NCI-H2107 (cell line): ENCODE measurements at places on chromosomes 11 and 22.

GRCh38 chr22:30697975-30698374 lies 3.3 kb downstream of the OSBP2 start:
- no peak for DNase-seq

GRCh38 chr11:33540427-33540826 lies 160.2 kb downstream of the C11orf91 start:
- no peak for DNase-seq

DNA sequence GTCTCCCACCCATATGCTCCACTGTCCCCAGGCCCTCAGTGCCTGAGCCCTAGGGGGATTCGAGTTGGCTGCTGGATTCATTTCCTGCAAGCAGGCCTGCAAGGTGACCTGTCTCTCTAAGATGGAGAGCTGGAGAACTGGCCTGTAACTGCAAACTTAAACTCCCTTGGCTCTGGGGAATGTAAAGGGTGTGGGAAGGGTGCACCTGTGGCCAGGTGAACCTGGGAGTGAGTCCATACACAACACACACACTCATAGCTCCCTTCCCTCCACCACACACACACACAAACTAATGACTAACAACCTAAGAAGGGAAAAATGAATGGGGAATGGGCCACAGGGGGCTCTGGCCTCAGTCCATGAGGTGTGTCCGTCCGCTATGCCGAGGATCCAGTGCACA lies 14.5 kb downstream of the SMTNL1 start:
- no peak for DNase-seq

DNA sequence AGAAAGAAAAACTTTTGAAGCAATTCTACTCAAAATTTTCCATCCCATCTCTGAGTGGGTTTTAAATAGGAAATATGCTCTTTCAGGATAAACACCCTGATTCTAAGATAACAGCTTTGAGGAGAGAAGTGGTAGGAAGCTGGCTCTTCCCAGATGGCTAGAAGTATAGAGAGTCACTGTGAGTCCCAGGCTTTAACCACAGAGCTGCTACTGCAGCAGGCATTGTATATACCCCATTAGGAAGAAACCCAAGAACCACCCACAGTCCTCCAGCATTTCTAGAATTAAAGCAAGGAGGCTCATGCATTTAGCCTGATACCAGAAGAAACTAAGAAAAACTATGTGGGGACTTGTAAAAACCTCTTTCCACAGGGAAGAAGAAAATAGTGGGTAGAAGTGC lies 1405.6 kb upstream of the TENM4 start:
- DNase-seq: no peak

DNA sequence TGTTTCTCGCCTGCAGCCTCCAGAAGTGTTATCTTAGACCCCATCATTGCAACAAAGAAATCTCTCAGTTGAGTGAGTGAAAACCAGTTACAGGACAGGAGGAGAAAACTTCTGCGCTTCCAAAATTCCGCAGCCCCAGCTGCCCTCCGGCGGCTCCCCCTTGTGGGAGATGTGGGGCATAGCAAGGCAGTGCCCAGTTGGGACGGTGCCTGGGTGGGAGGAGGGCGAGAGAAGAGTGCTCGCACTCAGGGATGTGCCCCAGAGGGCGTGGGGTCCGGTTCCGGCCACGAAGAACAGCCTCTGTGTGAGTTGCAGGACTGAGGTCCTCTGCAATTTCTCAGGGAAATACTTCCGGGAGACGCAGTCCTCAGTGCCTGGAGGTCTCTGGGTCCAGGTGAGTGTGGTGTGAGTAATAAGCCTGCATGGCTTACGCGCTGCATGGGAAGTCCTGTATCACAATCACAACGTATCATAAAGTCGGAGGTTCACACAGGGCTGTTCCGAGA lies 87.0 kb upstream of the BLID start:
- DNase-seq: no peak

DNA sequence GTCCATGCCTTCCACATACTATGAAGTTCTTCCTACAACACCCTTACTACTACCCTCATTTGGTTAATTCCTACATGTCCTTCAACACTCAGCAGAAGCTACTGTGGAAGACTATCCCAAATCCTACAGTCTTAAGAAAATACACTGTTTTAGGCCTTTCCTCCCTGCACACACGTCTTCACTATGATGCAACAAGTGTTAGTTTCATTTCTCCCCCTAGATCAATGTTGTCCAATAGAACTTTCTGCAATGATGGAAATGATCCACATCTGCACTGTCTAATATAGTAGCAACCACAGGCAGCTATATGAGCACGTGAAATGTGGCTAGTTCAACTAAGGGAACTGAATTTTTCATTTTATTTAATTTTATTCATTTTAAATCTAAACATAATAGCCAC lies 46.7 kb upstream of the CCDC34 start:
- no peak for DNase-seq

DNA sequence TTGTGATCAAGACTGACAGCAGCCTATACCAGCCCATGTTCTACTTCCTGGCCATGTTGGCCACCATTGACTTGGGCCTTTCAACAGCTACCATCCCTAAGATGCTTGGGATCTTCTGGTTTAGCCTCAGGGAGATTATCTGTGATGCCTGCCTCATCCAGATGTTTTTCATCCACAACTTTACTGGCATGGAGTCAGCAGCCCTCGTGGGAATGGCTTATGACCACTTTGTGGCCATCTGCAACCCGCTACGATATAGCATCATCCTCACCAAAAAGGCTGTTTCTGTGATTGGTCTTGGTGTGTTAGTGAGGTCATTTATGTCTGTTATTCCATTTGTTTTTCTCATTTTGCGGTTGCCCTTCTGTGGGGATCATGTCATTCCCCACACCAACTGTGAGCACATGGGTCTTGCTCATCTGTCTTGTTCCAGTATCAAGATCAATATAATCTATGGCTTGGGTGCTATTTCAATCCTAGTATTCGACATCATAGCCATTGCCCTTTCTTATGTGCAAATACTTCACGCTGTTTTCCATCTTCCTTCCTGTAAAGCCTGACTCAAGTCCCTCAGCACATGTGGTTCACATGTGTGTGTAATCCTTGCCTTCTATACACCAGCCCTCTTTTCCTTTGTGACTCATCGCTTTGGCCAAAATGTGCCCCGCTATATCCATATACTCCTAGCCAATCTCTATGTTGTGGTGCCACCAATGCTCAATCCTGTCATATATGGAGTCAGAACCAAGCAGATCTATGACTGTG lies 23.6 kb downstream of the OR52E1 start:
- no peak for DNase-seq

- DNase-seq: no peak
Observed at GRCh38 chr22:28769394-28770085, 3.0 kb upstream of the CCDC117 start.

DNA sequence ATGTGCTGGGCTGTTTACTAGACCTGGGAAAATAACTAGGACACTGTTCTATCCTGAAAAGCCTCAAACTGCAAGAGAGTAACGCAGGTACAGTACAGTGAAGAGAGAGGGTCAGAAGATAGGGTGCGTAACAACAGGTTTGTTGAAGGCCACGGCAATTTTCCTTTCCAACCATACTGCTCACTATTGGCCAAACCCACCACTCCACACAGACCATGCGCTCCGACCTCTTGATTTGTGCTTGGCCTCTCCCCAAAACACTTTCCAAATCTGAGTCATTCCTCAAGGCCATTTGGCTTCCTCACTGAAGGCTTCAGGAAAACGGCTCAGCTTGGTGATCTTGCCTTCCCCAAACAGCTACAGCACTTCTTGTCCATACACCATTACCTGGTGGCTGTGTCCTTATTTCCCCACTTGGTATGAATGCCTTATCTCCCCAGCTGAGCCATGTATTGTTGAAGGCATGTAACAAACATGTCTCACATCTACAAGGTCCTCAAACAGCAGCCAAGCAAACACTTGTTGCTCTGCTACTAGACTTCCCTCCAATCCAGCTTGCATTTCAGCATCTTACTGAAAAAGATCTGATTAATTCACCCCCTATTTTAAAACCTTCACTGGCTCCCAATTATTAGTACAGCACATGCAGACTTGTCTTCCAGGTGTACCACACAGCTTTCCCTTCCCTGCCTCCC lies 40.9 kb downstream of the TCF20 start:
- no peak for DNase-seq

GRCh38 chr11:112293614-112294013 lies 33.0 kb upstream of the PLET1 start:
- no peak for DNase-seq

DNA sequence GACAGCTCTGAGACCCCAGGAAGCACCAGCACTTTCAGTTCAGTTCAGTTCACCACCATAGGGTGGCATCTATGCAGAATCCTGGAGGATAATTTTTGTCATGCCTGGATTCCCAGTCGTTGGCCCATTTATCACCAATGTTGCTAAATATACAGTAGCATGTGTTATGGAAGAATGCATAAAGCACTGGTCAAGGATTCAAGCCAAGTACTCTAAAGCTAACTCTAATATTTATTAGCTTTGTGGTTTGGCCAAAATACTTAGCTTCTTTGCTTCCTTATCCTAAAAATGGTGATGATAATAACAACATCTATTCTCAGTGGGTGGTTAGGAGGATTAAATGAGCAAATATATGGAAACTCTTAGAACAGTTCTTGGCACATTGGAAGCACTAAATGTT lies 294.7 kb upstream of the ZC3H12C start:
- no peak for DNase-seq

- no peak for DNase-seq
Observed at GRCh38 chr11:31824332-31824878, 13.3 kb upstream of the PAX6 start.

DNA sequence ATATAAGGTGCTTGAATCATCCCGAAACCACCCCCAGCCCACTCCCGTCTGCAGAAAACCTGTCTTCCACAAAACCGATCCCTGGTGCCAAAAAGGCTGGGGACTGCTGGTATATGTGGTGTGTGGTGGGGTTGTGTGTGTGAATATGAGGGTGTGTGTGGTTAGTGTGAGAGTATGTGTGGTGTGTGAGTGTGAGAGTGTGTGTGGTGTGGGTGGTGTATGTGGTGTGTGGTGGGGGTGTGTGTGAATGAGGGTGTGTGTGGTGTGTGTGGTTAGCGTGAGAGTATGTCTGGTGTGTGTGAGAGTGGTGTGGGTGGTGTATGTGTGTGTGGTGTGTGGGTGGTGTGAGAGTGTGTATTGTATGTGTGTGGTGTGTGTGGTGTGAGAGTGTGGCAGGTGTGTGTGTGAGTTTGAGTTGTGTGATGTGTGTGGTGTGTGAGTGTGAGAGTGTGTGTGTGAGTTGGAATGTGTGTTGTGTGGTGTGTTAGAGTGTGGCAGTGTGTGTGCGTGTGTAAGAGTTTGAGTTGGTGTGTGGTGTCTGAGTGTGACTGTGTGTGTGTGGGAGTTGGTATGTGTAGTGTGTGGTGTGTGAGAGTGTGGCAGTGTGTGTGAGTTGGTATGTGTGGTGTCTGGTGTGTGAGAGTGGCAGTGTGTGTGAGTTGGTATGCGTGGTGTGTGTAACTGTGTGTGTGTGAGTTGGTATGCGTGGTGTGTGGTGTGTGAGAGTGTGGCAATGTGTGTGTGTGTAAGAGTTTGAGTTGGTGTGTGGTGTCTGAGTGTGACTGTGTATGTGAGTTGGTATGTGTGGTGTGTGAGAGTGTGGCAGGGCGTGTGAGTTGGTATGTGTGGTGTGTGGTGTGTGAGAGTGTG lies 6.5 kb downstream of the UPK3A start:
- no peak for DNase-seq

DNA sequence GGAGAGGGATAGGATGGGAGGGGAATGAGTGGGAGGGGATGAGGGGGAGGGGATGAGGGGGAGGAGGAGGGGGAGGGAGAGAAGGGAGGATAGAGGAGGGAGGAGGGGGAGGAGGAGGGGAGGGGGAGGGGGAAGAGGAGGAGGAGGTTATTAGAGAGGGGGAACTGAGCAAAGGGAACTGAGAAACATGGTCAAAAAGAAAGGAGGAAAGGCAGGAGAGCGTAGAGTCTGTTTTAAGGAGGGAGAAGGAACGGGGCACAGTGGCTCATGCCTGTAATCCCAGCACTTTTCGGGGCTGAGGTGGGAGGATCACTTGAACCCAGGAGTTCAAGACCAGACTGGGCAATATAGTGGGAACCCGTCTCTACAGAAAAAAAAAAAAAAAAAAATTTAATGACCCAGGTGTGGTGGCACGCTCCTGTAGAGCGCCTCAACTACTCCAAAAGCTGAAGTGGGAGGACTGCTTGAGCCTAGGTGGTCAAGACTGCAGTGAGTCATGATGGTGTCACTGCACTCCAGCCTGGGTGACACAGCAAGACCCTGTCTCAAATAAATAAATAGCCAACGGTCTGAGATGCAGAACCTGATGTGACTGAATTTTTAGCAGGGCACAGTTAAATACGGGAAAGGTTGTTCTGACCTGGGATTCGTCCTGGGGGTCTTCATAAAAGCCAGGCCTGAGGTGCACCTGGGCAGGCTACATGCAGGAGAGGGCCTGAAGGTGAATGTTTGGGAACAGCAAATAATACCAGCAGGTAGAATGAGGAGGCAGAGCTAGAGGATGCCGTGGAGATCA lies 4.0 kb downstream of the B3GNT6 start:
- no peak for DNase-seq

- no peak for DNase-seq
Observed at GRCh38 chr11:11985016-11985715, 23.3 kb downstream of the DKK3 start.

DNA sequence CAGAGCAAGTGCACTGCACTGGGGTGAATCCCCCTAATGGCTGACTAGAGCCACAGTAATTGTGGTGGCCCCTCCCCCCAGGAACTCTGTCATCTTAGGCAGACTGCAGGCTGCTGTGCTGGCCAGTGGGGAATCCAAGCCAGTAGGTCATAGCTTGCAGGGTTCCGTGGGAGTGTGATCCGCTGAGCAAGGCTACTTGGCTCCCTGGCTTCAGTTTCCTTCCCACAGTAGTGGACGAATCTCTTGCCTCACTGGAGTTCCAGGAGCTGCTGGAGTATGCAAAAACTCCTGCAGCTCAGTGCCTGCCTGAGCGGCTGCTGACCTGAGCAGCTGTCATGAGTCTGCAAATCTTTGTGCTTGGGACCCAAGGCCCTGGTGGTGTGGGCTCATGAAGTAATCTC lies 13.2 kb downstream of the OOSP3 start:
- DNase-seq: no peak

GRCh38 chr11:120539667-120540369 lies 28.3 kb downstream of the GRIK4 start:
- DNase-seq: peak; percentile 35
